MCF 10A (cell line): ENCODE measurements at places on chromosomes 3 and 15.

DNA sequence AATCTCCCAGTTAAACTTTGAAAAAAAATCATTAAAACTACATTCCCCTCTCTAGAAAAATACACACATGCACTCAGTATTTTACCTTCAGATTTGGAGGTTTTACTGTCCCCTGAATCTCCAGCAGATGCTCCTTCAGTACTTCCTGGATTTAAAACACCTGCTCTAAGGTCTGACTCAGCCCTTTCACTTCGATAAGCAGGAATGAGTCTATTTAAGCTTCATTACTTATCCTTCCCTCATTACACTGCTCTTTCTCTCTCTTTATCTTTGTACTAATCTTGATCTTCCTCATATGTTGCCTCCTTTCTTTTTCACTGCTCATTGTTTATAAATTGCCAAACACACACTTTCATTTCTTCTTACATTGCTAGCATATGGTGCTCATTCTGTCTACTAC is 443.9 kb downstream of the DIPK2A start:
- DNase-seq, result no peak

GRCh38 chr3:154307363-154307762 is 16.9 kb downstream of the DHX36 start:
- DNase-seq, result no peak

DNA sequence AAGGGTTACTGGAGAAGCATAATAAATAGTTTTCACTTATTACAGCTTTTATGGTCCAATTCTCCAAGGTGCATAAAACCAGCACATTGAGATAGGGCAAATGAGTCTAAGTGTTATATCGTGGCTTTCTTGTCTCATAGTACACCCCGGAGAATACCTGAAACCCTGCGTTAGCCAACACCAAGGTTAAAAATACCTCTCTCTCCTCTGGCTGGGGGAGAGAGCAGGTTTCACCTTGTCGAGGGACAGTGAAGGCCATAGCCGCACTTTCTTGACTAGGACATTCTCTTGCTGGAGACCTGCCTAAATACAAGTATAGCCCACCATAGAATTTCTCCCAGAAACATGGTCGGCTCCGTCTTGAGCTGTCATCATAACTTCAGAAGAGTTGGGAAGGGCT is 51.4 kb upstream of the ATOSA start:
- DNase-seq, result no peak

DNA sequence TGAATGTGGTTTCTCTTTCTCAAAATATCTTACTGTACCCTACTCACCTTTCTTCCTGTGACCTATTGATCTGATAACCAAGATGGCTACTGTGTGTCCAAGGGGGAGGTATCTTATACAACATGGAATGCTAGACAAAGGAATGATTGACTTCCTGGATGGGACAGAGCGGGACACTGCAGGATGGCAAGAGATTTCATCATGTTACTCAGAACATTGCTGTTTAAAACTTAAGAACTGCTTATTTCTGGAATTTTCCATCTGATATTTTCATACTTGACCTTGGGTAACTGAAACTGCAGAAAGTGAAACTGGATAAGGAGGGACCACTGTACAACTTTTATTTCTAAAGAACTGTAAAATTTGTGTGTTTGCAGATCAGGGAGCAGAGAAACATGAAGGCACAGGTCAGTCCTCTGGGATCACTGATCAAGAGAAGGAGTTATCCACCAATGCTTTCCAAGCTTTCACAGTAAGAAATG is 18.5 kb downstream of the CNOT10 start:
- no peak for DNase-seq

GRCh38 chr3:136186344-136186743 is 9.8 kb downstream of the MSL2 start:
- DNase-seq, result peak; percentile 59

DNA sequence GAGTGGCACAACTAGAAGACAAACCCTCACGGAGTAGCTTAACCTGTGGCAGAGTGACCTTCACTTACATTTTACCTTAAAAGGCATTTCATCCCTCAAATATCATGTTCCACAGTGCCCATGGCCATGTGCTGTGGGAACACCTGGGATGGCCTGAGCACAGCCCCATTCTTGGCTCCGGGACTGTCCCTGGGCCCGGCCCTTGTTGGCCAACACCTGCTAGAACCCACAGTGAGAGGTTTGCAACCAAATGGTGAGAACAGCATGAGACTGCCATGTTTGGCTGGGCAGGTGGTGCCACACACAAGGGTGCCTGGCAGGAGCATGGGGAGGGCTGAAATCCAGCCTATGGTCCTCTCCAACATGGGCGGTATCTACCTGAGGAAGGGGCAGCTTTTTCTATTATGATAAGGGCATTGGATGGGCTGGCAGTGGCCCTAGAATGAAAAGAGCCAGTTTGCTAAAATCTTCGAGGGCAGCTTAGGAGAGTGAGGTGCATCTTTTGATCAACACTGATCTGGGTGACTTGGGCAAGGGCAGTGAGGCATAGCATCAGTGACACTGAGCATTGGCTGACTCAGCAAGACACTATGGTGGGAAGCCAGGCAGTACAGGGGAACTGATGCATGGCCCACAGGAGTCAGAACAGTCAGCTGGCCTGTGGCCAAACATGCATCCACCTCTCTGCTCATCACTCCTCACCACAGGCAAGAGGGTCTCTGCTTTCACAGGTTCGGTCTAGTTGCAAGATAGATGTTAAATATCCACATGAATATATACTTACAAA is 53.9 kb downstream of the SYNM start:
- no peak for DNase-seq

DNA sequence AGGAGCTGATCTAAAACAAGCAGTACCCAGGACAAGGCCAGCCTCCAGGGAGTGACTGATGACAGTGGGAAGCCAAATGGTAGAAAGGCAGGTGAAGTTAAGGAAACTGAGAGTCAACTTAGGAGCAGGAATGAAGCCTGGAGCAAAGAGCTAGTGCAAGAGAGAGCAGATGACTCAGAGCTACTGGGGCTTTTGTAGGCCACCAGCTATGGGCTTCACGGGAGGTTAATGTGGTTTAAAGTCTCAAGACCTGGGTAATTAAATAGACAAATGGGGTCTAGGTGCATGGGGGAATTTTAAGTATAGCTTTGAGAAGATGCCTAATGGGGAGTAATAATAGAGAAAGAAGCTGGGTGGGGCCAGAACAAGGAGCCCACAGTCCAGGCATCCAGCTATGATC is 3.1 kb downstream of the CD86 start:
- DNase-seq, result no peak

DNA sequence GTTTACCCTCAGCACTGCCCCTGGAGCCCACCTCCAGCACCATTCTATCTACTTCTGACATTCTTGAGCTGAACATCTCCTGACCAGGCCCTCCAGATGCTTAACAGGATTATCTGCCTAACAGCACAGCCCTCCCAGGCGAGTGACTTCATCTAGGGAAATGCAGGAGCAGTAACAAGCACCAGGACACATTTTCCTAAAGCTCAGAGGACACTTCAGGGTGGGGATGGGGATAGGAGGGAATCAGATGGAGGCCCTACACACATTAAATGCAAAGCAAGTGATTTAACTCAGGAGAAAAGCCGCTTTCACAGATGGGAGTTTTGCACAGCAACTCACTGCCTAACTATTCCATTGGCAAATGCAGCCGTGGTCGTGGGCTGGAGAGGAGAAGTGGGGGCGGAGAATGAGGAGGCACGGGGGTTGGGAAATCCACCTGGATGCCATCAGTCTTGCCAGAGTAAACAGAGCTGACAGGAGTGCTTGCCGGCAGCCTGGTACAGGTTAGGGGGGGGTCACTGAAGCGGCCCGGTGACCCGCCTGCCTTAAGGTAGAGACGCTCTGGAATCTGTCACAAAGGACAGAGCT is 21.3 kb upstream of the BNC1 start:
- peak; percentile 89 for DNase-seq

- DNase-seq, result no peak
These were observed 13.8 kb upstream of the CCR1 start for GRCh38 chr3:46221938-46222337.

GRCh38 chr3:249587-250262 is 53.2 kb downstream of the CHL1 start:
- no peak for DNase-seq

- no peak for DNase-seq
These were observed 98.6 kb downstream of the ALCAM start for GRCh38 chr3:105465251-105465853.

DNA sequence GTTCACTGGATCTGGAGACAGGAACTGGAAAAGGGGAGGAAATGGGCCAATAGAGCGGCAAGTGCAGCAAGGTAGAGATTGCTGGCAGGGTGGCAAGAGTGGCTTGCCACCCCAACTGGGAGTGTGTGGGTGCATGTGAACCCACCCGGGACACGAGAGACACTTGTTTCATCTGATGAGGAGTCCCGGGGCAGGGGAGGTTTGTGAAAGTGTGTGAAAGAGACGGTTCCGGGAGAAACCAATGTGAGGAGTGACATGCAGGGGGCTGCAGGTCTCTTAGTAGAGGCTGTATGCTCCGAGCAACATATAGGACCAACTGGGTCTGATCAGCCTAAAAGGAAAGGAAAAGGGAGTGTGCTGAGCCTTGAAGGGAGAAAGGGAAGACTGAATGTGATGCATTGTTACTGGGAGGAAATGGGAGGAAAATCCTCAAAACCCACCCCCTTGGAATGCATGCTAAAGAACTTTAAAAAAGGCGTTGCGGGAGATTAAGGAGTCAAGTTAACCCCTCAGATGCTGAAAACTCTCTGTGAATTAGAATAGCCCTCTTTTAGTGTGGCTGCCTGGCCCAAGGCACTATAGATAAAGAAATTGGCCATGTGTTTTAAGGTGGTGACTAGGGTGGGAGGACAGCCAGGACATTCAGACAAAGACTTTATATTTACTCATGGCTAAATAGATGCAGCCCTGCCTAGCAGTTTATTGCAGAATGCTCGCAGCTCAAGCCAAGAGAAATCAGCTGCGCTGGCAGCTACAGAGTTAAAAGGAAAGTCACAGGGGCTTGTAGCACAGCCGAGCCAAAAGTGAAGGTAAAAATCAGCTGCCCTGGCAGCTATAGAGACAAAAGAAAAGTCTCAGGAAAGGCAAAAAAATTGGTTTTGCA is 9.1 kb upstream of the SLC9C1 start:
- DNase-seq, result no peak

GRCh38 chr15:72758182-72758581 is 25.4 kb downstream of the ADPGK start:
- DNase-seq, result peak; percentile 2

DNA sequence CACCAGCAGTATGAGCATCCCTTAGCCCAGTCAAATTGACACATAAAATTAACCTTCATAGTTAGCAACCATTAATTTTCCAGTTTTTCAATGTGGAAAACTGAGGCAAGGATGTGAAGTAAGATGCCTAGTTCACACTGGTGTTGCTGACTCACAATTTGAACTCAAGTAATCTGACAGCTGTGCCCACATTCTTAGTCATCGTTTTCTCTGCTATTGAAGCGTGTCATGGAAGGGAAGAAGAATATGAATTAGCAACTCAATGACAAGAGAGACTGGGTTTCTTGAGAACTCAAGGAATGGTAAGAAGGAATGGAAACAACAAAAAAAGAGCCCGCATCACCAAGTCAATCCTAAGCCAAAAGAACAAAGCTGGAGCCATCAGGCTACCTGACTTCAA is 261.4 kb downstream of the EPHA3 start:
- DNase-seq, result peak; percentile 27

DNA sequence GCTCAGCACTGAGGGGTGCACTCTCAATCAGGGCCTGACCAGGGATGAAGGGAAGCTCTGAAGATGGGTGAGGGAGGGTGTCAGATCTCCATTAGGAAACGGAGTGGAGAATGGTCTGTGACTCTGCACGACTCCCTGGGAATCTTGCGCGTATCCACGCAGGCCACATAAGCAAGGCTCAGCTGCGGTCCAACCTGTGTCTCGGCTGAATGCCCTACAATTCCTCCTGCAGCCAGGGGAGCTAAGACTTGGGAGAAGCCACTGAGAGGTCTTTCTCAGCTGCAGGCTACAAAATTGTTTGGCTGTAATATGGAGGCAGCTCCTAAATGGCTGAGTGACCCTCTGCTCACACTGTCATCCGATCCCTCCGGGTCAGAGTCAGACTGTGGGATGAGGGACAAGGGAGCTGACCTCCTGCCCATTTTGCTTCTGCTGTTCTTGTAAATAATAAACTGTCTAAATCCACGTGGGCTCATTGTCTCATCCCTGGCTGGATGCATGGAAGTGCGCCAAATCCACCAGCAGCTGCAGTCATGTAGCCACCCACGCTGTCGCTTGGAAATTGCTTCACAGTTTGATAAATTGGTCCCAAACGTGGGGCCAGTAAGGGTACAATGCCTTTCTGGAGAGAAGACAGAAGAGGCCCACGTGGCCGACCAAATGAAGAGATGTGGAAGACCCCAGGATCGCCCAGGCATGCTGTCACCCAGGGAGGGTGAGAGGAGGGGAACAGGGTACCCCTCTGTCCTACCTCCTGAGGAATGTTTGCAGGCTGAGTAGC is 30.5 kb downstream of the ALS2CL start:
- no peak for DNase-seq

GRCh38 chr3:54835701-54836100 is 92.2 kb downstream of the LRTM1 start:
- no peak for DNase-seq

- DNase-seq, result peak; percentile 42
These were observed 326.6 kb downstream of the ARPP21 start for GRCh38 chr3:35965908-35966307.

- DNase-seq, result peak; percentile 54
These were observed 266.0 kb downstream of the VPS13C start for GRCh38 chr15:61794276-61794675.

DNA sequence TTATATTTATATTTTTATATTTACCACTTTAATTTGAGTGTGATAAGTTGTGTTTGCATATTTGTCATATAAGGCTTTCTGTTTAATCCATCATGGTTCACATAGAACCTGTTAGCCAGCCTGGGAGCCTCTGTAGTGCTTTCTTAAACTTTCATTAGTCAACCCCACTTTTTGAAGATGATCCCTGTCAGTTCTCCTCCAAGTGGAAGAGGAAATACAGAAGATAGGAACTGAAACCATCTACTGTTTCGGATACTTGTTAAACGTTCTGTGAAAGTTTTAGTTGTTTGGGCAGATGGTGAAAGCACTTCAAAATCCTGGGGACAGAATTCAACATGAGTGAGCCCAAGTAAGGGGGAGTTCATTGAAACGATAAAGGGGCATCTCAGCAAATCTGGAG is 4.6 kb upstream of the SAMMSON start:
- no peak for DNase-seq

DNA sequence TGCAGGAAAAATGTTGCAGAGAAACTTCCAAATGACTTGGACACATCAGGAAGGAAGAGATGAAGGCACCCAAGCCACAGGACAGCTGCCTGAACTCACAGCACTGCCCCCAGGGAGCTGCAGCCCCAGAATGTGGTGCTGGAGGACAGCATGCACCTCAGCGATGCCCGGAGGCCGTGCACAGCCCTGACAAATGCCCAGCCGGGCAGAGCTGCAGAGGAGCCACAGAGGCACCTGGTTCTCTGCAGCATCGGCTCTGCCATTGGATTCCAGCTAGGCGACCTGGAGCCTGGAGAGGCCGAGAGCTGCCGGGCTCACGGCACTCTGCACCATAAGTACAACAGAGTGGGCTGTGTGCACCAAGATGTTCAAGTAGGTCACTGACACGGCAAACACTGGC is 97.5 kb downstream of the OCA2 start:
- no peak for DNase-seq

GRCh38 chr3:56468184-56469106 is at the start of gene ERC2:
TSS of gene ERC2 (minus strand) at chr3:56468467.
- DNase-seq, result peak; percentile 68

- no peak for DNase-seq
These were observed 108.4 kb upstream of the SPATA12 start for GRCh38 chr3:56952061-56952460.

- DNase-seq, result no peak
These were observed 220.8 kb upstream of the ATP10A start for GRCh38 chr15:26083896-26084295.

GRCh38 chr15:63283126-63283525 is 5.7 kb downstream of the APH1B start:
- DNase-seq, result no peak

GRCh38 chr15:64141798-64142512 is 9.6 kb upstream of the SNX22 start:
- no peak for DNase-seq
